PC-9 (cell line): ENCODE measurements at places on chromosomes 3 and 15. TPM values are rescaled to one million over a fixed set of nuclear protein-coding genes. Genes with fewer than 3 reads are reported as not detected.

The TJP1 gene
- total RNA-seq, result 152 and 159 TPM in 2 replicates

The XCR1 gene
- total RNA-seq, result 0.13 and 0.18 TPM in 2 replicates

The MASP1 gene
- not detected in 2 replicates for total RNA-seq

The ZIC1 gene
- total RNA-seq, result not detected in 2 replicates

The GOLGA8G gene
- total RNA-seq, result not detected in 2 replicates

The NR1I2 gene
- not detected in 2 replicates for total RNA-seq

The IL17RE gene
- total RNA-seq, result 22.7 and 23.8 TPM in 2 replicates

The GP5 gene
- not detected in 2 replicates for total RNA-seq

The CHRD gene
- total RNA-seq, result not detected in 2 replicates
